ENCODE measurements at places on chromosomes 3 and 15.

DNA sequence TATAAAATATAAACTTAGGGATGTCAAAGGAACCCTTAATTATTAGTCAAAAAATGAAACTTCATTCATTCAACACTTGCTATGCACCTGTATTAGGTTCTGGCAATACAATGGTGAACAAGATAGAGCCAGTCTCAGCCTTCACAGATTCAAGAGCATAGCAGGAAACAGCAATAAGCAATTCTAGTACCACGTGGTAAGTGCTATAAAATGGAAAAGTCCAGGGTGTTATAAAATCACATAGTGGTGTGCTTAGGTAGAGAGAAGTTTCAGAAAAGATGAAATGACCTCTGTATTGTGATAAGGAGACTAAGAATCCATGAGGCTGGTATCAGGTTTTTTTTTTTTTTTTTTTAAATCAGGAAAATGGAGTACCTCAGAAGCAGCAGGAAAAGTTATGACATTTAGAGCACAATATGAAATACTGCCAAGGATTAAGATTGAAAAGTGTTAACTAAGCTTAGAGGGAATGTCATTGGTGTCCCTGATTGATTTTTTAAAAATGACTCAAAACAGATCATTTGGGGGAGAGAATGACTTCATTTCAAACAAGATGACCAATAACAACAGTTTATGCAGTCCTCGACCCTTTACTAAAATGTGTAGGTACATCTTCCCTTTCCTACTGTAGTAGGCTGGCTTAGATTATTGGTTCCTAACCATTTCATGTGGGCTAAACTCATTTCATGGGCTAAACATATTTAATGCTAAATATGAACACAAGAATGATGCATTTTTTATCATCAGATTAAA is 5.0 kb downstream of the TOMM70 start:
- DNase-seq, result no peak

GRCh38 chr3:9342696-9343095 is 20.2 kb upstream of the THUMPD3 start:
- DNase-seq, result no peak

GRCh38 chr3:190017521-190018288 is 103.0 kb downstream of the P3H2 start:
- DNase-seq, result peak; percentile 8

DNA sequence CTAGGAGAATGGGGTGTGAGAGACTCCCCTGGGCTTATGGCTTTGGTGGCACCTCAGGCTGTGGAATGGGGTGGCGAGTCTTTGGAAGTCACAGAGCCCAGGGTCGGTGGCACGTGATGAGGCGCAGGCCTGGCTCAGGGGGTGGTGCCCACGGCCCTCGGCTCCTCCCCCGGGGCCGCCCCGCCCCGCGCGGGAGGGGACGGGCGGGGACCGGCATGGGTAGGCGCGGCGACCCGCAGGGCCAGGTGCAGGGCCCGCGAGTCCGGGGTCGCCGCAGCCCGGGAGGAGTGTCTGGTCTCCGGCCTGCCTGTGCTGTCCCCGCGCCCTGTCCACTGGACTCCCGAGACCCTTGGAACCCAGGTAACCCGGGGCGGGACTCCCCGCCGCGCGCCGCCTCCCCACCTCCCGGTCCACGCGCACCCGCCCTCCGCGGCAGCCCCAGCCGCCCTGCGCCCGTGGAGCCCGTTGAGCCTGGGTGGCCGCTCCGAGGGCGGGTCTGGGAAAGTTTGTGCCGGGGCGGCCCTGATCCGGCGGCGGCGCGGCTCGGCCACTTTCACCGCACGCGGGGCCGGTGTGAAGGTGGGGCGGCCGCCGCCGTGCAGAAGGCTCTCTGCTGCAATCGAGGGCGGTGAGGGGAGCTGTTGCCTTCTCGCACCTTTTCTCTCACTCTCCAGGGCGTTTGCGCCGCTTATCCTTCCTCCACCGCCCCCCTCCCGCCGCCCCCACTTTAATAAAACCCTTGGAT is at the start of gene PAQR5:
Gene PAQR5, plus strand, starts transcription at position 216 of the 745 bp plus-strand sequence. CDS start 61,169 bp downstream, outside the sequence.
- DNase-seq, result peak; percentile 15

Data from thymus (tissue), 14 donors.